Left cardiac atrium (tissue), 4 donors: ENCODE measurements at places on chromosomes 13 and 19. TPM values are rescaled to one million over a fixed set of nuclear protein-coding genes. Genes with fewer than 3 reads are reported as not detected.

DNA sequence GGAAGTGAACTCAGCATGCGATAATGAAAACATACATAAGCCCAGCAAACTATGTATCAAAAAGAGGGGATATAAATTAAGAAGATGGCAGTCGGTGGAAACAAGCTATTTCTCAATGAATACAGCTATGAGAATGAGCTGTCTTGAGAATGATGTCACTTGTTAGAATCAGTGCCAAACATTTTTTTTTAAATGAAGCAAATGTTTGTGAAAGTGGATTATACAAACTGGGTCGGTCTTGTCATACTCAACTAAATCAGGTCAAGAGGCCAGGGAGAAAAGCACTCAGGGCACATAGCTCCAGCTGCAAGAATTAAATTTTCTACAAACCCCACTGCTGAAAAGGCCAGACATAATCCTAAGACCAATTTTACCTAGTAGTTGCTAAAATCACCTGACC lies 1048.4 kb downstream of the SLITRK1 start:
- DNase-seq, result no peak

- no peak for DNase-seq
Measured at GRCh38 chr19:38836983-38837626, 5.5 kb upstream of the ECH1 start.

DNA sequence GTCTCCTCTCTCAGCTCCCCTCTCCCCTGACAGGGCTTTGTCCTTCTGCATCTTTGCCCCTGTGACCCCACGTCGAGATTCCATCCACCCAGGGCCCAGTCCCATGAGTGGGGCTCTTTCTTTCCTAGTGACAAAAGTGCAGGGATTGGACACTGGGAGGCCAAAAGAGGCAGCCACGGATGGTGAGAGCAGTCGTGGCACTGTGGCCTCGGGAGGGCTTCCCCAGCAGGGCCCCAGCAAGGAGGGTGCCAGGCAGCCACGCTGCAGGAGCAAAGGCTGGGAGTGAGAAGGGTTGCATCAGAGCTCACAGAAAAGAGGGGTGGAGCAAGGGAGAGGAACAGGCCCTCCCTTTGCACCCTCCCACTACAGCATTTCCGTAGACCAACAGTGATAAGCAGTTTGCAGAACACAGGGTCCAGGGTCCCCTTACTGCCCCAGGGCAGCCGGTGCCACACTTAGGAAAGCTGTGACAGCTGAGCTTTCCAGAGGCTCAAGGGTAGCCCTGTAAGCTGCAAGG lies 4.9 kb downstream of the ZSCAN1 start:
- DNase-seq, result no peak

GRCh38 chr19:37127999-37128820 lies 44.3 kb downstream of the ZNF585A start:
- DNase-seq, result no peak

DNA sequence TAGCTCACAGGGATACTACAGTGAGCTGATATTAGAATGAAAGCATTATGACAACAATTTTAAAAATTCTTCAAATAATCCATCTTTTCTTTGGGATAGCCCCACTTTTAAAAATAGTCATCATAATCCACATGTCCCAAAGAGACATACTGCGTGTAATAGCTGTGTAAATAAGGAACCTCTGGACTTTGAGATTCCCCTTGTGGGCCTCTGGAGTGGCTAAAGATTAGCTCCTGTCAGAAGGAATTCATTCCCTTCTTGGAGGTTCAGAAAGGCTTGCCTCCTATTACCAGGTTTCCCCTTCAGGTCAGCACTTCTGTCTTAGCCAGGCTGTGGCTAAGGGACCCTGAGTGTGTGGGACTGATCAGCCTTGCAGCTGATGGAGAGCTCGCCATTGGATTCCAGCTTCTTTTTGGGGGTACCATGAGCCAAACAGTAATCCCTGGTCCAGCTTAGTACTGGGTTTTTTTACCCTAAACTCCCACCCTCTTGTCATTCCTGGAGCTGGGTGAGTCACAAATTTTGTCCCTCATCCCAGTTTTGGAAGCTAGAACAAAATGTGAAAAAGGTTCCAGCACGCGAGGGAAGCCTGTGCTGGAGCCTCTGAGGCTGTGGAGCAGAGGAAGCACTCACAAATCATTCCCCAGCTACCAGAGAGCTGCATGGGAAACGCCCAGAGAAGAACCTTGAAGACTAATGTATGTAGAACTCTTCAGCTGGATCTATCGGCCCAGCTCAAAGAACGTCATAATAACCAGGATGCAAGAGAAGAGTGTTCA lies 96.7 kb downstream of the RNASEH2B start:
- DNase-seq, result no peak

DNA sequence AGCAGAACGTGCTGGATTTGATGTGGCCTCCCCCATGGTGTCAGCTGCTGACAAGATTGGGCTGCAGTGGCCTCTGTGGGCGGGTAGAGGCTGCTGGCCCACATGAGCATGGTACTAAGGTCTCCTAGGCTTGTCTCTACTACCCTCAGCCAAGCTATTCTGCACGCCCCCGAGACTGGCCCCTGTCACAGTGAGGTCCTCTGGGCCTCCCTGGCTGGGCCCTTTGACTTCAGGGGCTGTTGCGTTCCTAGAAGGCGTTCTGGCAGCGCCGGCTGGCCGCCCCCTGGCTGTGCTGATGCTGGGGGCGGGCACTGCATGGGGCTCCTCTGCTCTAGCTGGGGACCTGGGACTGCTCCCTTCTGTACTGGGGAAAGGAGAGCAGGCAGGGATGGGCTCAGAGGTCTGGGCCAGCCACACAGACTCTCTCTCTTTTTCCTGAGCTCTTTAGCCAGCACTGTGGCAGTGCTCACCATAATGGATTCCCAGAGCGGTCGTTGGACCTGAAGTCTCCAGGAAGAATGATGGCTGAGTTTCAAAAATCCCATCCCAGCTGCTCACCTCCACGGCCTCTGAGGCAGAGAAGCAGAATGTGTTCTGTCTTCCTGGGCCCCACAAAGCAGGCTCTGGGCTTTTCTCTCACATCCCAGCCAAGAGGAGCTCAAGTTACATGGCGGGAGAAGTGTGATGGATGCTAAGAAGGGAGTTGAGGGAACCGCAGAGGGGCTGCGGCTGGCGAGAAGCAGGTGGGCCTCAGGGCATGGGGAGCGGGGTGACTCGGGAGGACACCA lies 32.3 kb downstream of the TSSK6 start:
- no peak for DNase-seq

DNA sequence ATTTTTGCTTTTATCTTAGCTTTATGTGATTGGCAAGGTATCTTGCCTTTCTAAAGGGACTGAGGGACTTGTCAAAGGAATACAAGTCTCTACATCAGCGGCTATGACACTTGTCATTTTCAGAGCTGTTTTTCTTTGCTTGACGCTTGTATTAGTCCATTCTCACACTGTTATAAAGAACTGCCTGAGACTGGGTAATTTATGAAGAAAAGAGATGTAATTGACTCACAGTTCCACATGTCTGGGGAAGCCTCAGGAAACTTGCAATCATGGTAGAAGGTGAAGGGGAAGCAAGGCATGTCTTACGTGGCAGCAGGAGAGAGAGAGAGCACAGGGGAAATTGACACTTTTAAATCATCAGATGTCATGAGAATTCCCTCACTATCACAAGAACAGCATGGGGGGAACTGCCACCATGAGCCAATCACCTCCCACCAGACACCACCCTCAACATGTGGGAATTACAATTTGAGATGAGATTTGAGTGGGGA lies 128.2 kb downstream of the GPC5 start:
- DNase-seq, result no peak

DNA sequence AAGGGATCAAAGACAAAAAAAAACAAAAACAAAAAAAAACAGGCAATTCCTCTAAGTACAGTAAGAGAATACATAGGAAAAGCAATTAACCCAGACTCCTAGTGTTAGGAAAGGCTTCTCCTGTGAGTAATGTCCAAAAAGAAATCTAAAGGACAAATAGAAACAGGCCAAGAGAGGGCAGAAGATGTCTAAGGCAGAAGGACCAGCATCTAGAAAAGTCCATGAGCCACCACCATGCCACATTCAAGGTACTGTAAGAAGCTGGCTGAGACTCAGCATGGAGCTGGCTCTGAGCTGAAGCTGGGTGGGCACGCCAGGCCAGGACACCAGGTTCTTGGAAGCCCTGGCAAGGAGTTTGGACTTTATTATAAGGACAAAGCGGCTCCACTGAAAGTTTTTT lies 118.1 kb upstream of the FRY start:
- DNase-seq, result no peak

DNA sequence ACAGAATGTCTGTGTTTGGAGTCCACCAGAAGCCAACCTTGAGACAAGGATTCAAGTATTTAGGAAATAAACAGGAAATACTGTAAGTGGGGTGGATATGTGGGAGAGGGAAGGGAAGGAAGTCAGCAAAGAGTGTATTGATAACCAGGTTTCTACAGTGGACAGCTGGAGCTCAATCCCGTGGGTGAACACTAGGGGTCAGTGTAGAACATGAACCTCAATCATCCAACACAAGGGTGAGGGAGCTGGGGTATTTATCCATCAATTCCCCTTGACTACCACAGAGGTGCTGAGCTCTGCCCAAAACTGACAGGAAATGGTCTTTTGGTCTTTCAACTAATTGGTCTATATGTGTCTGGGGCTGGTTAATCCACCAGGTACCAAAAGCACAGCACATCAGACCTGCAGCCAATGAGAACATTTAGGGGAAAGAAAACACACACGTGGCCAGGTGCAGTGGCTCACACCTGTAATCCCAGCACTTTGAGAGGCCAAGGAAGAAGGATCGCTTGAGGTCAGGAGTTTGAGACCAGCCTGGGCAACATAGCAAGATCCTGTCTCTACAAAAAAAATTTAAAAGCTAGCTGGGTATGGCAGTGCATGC lies 5.6 kb upstream of the SYDE1 start:
- DNase-seq, result no peak

DNA sequence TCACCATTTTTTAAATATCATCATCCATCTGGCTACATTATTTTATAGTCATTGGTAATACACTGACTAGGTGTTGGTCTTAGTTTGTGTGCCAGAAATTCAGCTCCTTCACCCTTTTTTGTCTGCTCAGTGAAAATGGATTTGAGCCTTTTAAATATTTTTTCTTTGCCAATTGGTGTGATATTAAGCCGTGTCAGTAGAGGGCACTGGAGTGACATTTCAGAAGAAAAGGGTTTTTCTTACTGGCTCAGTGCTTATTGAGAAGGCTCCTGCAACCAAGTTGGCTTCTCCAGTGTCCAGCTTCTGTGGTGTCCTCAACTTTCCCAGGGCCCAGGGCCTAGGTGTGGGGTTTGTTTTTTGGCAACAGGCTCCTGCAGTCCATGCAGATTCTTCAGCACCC lies 546.6 kb downstream of the DACH1 start:
- DNase-seq, result no peak

GRCh38 chr13:65889368-65889767 lies 1340.8 kb downstream of the PCDH9 start:
- no peak for DNase-seq

Gene EFNB2
- total RNA-seq, result 14.8 TPM

Gene COG6
- 32.2 TPM for total RNA-seq

Gene SBSN
- not detected for total RNA-seq

Gene OR7A5
- not detected for total RNA-seq

Gene CGB8
- not detected for total RNA-seq
